Stimulated activated CD8-positive, alpha-beta memory T cell treated with anti-CD3 and anti-CD28 coated beads, Interleukin-7, amount 100 ng/mL, for 24 hours (primary cell): ENCODE measurements at places on chromosomes 7 and 10.

- no peak for DNase-seq
These were observed 189.1 kb downstream of the DGKI start for GRCh38 chr7:137657476-137658189.

GRCh38 chr10:78800535-78801320 lies 268.0 kb upstream of the ZMIZ1 start:
- no peak for DNase-seq

DNA sequence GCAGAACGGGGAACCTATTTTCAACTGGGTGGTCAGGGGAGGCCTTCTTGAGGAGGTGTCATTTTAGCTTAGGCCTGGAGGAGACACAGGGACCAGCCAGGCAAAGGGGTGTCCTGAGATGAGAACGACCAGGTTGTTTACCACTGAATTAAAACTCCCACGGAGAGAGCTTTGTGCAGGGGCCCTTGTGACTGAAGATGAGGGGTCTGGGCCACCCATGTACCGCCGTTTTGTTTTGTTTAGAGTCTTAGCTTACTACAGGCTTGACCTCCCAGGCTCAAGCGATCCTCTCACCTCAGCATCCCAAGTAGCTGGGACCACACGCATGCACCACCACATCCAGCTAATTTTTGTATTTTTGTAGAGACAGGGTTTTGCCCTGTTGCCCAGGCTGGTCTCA lies 80.4 kb downstream of the FAM171A1 start:
- DNase-seq, result no peak

DNA sequence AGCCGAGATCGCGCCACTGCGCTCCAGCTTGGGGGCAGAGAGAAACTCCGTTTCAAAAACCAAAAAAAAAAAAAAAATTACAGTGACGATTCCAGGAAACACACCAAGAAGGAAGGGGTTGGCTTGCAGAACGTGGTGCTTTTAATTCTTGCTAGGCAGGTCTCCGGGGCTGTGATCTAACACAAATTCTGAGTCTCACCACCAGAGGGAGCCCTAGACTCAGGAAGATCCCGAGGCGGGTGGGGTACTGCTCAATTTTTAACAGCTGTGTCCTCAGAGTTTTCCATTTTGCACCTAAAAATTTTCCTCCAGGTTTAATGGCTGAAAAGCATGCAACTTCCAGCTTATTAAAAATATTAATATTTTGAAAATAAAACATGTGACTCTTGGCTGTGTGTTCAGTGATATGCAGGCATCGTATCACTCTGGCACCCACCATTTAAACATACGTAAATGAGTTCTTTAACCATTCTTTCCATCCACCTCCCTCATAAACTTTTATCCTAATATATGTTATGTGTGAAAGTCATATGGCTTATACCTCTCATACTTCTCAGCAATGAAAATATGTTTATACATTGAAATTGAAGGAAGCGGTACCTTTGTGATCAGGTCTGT lies 26.5 kb upstream of the NUB1 start:
- DNase-seq, result peak; percentile 47
